ENCODE measurements at places on chromosomes 12 and 14.

GRCh38 chr14:37745657-37746056 is 150.2 kb downstream of the TTC6 start:
- no peak for DNase-seq

DNA sequence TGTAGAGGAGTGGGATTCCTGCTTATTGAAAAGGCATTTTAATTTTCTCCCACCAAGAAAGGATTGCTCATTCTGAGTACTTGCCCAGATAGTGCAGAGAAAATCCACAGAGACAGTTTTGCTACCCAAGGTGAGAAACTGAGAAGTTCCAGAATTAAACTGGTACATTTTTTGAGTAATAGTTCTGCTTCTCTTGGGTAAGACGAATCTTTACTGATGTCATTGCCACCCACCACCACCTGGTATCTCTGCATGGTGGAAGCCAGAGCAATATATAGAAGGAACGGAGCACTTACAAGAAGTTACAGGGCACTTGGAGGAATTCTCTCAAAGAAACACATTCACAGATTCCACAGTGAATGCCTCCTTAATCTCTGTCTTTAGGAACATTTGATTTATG is 20.7 kb upstream of the FRMD6 start:
- no peak for DNase-seq

- DNase-seq, result no peak
Observed at GRCh38 chr14:26938054-26938453, 340.2 kb upstream of the NOVA1 start.

GRCh38 chr12:55063291-55063690 is 43.5 kb downstream of the NEUROD4 start:
- DNase-seq, result no peak

DNA sequence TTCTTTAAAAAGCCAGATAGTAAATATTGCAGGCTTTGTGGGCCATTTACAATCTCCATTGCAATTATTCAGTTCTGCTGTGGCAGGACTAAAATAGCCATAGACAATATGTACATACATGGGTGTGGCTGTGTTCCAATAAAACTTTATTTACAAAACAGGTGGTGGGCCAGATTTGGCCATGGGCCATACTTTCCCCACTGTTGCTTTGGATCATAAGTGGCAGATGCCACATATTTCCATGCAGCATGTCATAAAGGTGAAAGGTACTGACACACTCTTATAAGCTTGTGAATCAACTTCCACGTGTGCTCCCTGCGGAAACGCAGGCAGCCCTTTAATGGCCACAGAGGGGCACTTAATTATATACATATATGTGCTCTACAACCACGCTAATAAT is 244.4 kb upstream of the FOXN3 start:
- no peak for DNase-seq

GRCh38 chr12:17060260-17060659 is 454.3 kb upstream of the LMO3 start:
- no peak for DNase-seq

- DNase-seq, result no peak
Observed at GRCh38 chr14:38079268-38079667, 128.4 kb upstream of the SSTR1 start.

DNA sequence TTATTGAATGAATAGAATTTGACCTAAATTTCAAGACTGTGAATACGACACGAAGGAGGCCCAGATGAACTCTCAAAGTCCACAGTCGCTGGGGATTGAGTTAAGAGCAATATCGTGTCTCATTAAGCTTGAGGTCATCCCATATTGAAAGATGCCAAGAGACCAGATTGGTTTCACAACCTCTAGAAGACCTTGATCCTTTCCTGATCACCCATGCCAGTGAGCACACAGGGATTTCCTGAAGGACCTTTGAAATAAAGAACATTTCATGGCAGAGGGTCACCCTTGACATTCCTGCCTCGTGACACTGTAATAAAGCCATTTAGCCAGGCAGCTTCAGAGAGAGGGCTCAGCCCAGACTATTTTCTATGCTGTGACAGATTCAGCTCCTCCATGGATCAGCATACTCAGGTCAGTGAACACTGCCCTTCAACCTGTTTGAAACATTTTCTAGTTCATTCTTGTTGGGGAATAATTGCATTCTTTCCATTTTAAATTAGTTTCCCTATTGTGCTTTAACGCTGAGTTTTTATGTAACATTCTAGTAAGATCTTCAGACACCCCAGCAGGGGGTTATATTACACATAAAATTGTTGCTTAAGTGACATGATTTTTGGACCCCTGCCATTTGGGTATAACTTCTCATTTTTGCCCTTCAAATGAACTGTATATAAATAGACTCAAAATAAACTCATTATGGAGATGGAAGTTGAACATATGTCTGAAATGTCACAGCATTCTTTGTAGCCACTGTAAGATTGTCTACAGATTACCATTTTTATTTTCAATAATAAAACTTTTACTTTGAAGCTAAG is 213.2 kb downstream of the C12orf50 start:
- DNase-seq, result no peak

DNA sequence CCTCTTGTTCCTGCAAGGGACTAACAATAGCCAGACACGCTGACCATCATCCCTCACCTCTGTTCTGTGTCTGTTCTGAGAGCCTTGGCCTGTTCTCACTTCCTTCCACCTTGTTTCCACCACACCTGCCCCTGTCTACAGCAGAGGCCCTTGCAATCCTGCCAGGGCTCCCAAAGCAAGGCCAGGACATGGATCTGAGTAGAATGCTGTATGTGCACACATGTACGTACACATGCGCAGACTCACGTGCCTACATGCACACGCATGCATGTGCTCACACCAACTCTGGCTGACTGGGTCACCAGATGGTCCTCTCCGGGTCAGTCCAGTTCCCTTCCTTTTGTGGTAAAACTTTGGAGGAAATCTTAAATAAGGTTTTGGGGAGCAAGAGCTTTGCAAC is 133.0 kb upstream of the C14orf180 start:
- no peak for DNase-seq

DNA sequence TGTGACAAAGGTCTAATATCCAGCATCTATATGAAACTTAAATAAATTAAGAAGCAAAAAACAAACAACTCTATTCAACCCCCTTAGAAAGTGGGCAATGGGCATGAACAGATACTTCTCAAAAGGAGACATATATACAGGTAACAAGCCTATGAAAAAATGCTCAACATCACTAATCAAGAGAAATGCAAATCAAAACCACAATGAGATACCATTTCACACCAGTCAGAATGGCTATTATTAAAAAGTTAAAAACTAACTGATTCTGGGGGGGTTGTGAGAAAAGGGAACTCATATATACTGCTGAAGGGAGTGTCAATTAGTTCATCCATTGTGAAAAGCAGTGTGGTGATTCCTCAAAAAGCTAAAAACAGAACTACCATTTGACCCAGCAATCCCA is 198.9 kb downstream of the BMP4 start:
- no peak for DNase-seq

GRCh38 chr12:88802096-88802706 is 221.9 kb upstream of the KITLG start:
- no peak for DNase-seq

DNA sequence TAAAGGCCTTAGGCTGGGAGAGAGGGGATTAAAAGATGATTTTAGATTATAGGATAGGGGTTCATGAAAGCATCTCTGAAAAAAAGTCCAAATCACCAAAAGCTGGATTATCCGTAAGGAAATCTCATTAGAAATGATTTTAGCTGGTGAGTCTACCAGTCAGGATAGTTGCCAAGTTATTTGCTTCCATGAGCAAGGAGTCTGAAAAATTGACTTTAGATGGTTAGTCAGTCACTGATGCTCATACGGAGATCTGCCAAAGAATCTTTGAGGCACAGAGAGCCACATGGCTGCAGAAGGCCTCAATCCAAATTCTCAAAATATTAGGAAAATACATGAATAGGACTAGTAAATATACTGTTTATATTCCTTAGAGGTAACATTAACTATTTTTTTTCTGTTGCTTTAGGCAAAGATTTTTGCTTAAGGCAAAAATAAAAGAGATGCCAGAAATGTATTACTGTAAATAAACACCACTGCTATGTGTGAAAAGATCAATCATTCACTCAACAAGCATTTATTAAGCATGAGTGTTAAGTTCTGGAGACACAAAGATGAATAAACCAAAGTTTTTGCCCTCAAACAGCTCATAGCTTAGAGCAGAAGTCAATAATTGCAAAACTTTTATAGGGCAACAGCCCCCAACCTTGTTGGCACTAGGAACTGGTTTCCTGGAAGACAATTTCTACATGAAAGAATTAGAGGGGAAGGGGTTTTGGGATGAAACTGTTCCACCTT is 105.2 kb downstream of the BBS10 start:
- DNase-seq, result no peak

- DNase-seq, result peak; percentile 7
Observed at GRCh38 chr12:19273482-19274330, 144.2 kb downstream of the PLEKHA5 start.

DNA sequence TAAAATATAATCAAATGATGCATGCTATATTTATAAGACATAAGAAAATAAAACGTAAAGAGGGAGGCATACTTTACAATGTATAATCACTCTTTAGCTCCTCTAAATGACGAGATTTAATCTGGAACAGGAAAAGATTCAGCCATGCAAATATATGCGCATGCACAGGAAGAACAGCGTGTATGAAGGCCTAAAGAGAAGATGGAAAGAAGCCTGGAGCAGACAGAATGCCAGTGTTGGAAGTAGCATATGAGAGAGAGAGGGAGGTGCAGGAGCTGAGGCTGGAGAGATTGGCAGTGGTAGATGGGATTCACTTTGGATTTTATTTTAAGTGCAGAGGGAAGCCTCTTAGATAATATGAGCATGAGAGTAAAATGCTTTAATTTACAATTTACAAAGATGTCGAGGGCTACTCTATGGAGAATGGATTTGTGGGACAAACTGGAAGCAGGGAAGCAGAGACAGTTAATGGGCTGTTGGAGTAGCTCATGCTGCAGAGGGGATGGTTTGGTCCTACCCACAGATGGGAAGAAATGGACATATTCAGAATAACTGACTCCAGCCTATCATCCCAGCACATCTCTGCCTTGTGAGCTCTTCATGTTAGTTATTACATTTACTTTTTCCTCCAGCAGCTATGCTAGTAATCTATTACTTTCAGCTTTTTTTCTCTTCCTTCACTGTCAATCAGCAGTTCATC is 411.1 kb downstream of the TMTC2 start:
- DNase-seq, result no peak

DNA sequence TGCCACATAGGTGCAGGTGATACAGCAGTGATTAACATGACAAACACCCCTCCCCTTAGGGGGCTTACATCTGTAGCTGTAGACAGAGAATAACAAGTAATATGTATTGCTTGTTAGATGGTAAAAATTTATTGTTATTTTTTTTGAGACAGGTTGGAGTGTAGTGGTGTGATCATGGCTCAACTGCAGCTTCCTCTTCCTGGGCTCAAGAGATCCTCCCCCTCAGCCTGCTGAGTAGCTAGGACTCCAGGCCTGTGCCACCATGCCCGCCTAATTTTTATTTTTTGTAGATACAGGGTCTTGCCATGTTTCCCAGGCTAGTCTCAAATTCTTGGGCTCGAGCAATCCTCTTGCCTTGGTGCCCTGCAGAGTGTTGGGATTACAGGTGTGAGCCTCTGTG is 19.8 kb downstream of the DIP2B start:
- DNase-seq, result no peak

DNA sequence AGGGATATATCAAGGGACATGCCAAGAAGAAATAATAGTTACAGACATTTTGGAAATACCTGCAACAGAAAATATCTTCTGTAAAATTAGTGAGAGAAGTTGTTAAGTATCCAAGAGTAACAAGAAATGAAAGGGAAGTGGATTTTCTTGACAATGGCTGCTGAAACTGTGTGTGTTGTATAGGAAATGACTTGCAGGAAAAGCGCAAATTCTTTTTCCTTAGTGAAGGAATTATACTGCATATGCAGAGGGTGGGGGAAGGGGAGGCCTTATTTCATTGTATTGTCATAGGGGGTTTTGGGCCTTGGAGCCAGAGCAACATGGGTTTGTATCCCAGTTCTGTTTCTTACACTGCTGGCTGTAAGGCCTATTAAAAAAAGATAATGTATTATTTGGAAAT is 84.4 kb upstream of the DDHD1 start:
- no peak for DNase-seq

DNA sequence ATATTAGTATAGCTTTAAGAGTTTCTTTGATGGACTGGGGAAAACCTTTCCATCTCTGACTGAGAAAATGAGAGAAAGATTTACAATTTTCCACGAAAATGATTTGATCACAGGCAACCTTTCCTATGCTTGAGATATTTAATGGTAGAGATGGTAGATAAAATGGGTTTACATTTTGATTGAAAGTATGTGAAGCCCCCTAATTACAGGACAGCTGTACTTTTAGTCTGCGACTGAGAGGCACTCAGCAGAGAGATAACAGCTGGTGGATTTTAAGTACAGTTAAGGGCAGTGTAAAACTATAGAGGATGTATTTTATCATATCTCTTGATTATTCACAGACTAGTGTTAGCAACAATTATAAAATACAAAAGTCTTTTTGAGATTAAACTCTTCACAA is 40.7 kb downstream of the C12orf50 start:
- DNase-seq, result no peak

GRCh38 chr12:93113317-93114006 is 184.4 kb upstream of the EEA1 start:
- DNase-seq, result no peak

GRCh38 chr12:18430425-18431048 is 169.2 kb downstream of the PIK3C2G start:
- peak; percentile 59 for DNase-seq

GRCh38 chr12:101379149-101379548 is 28.4 kb downstream of the ARL1 start:
- no peak for DNase-seq

GRCh38 chr12:52144512-52145227 is 47.1 kb downstream of the KRT80 start:
- no peak for DNase-seq

GRCh38 chr14:31960039-31960438 is 117.1 kb upstream of the ARHGAP5 start:
- no peak for DNase-seq
